WTC11 (cell line): ENCODE measurements at places on chromosomes 2 and 18. TPM values are rescaled to one million over a fixed set of nuclear protein-coding genes. Genes with fewer than 3 reads are reported as not detected.

DNA sequence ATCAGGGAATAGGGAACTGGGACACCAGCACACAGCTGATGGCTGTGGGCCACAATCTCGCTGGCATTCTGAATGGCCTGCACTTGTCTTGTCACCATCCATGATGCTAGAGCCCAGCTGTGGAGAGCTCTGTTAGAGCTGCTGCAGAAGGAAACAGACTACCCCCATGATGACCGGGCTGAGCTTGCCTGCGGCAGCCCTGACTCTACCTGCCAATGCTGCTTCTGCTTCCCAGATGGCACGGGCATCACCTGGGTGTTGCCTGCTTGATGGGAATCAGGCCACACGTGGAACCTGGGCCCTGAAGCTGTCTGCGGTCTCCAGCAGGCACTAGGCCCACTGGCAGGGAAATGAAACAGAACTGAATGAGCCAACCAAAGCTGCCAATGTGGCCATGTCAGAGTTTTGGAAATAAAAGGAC lies 11.2 kb upstream of the DAW1 start:
- DNase-seq, result no peak

- DNase-seq, result no peak
Observed at GRCh38 chr18:44709307-44710126, 28.8 kb downstream of the SETBP1 start.

DNA sequence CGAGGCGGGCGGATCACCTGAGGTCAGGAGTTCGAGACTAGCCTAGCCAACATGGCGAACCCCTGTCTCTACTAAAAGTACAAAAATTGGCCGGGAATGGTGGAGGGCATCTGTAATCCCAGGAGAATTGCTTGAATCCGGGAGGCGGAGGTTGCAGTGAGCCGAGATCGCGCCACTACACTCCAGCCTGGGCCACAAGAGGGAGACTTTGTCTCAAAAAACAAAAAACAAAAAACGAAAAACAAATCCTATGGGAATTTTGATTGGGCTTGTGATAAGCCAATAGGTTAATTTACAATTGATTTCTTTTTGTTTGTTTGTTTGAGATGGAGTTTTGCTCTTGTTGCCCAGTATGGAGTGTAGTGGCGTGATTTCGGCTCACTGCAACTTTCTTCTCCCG lies 24.2 kb upstream of the TOGARAM2 start:
- peak; percentile 33 for DNase-seq

GRCh38 chr2:71546777-71547281 lies 93.5 kb downstream of the DYSF start:
- DNase-seq, result no peak

GRCh38 chr18:12005538-12006487 lies 24.5 kb downstream of the IMPA2 start:
- no peak for DNase-seq

DNA sequence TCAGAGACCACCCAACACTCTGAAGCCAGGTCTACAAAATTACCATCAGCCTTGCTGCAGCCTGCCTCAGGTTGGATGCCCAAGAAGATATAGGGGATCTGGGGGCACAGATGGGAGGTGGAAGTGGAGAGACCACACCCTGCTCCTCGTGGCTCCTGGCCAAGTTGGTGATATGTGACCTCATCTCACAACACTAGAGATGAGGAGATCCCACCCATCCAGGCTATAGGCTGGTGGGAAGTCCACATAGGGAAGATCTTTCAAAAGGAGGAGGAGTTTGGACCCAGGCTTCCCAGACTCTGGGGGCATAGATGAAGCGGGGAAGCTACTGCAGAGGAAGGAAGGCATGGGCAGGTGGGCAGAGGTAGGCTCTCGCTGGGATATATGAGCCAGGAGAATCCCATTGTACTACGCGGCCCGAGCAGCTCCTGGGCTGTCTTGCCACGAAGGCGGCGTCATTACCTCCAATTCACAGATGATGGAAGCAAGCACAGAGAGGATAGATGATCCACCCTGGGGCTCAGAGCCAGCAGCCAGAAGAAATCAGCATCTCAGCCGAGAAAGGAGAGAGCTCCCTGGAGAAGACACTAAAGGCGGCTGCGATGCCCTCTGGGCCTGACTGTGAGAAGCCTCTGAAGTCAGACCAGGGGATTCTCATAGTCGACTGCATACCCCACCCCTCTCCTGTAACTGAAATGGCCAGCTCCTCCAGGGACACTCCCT lies 96.0 kb downstream of the RHOB start:
- no peak for DNase-seq

DNA sequence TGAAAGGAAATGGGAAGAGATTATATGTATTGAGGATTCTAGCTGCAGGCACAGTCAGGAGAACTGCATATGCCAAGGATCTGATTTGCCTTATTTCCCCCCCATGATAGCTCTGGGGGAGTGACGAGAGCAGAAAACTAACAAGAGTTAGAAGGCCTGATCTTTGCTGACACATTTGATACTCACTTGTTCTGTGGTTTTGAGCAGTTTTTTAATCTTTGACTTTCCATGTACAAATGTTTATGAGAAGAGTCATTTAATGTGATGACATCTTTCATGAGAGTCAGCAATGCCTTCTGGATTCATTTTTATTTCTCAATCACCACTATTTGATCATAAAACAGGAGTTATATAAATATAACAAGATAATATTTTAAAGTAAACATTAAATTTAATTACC lies 12.7 kb upstream of the SERPINB7 start:
- no peak for DNase-seq

DNA sequence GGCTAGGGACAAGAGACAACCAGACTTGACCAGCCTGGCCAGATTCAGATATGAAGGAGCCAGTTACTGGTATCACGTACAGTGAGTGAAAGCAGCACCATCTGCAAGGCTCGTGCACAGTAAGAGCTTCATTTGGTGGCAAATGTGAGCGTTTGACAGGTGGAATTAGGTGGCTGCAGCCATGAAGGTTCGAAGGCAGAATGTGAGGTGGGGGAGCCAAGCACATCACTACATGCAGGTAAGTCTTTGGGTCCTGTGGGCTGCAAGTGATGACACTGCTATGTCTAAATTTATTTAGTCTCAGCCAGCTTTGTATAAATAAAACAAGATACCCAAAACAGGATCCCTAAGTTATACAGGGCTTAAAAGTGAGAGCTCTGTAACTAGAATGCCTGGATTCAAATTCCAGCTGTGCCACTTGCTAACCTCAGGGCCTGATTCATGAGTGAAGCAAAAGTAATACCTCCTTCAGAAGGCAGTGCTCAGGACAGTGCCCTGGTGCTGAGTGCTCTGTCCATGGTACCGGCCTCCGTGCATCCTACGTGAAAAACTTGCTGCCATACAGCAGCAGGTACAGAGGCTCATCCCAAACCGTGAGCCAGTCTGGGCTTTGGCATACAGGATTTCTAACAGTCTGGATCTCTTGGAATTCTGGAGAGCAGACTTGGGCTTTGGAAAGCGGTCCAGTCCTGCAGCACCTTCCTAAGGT lies 18.6 kb downstream of the DDX18 start:
- peak; percentile 28 for DNase-seq

GRCh38 chr18:21894619-21895367 lies 154.2 kb downstream of the MIB1 start:
- DNase-seq, result no peak

DNA sequence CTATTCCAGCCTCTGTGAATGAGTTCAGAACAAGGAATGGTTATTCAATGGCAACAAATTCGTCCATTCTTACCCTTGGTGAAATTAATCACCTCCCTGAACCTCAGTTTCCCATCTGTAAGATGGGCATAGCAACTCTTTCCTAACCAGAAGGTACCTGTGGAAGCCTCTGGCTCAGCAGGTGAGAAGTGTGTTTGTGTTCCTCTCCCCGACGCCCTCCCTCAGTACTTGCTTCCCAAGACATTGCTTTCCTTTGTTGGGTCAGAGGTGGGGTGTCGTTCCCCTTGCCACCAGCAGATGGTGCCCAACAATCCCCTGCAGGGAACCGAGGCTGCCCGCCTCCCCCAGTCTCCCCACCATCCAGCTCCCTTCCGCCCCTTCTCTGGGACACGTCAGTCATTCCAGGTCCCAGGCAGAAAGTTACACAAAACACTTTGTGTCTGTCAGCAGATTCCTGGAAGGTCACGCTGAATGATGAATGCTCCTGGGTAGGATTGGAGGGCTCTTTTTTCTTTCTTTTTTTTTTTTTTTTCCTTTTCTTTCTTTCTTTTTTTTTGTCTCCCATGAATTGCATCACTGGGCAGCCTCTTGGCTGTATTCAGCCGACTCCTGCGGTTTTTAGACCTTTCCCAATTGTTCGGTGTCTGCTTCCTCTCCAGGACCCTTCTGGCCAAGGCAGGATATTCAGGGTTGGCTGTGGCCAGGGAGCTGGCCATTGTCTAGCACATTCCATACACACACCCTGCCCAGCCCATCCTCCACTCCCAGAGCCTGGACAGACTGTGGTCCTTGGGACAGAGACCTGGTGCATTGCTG lies 117.3 kb downstream of the LPIN1 start:
- DNase-seq, result peak; percentile 86

- no peak for DNase-seq
Observed at GRCh38 chr2:189248141-189248540, 68.6 kb upstream of the COL5A2 start.

GRCh38 chr2:58140508-58141072 lies 94.0 kb downstream of the VRK2 start:
- no peak for DNase-seq

- DNase-seq, result no peak
Observed at GRCh38 chr2:57674025-57674424, 372.6 kb upstream of the VRK2 start.

DNA sequence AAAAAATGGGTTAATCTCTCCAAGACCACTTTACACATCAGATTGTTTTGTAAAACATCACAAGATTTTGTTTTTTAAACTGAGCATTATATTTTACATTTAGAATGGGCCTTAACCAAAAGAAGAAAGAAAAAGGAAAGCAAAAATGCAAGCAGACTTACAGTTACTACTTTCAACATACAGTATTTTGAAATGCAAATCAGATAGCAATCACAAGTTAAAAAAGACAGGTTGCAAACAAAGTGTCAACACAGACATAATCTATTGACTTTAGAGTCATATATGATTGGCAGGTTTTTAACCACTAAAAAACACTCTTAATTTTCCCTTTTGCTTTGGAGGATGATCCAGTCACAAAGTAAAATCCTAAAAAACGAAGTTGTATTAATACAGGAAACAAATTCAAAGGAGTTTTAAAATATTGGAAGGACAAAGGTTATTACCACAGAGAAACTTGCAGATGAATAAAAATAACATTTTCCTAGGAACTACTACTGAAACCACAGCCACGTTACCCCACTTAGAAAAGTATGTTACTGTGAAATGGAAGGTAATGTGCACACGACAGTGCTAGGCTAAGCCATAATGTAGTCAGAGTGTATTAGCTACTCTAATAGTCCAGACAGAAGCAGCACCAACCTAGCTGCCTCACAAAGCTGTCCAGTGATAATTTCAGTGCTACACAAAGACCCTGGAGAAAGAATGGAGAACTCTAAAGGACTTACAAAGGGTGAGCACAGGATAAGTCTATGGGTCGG lies 22.9 kb downstream of the DARS1 start:
- DNase-seq, result no peak

- no peak for DNase-seq
Observed at GRCh38 chr2:12417786-12418185, 298.9 kb upstream of the TRIB2 start.

GRCh38 chr18:11517704-11518103 lies 91.7 kb upstream of the SLC35G4 start:
- no peak for DNase-seq

DNA sequence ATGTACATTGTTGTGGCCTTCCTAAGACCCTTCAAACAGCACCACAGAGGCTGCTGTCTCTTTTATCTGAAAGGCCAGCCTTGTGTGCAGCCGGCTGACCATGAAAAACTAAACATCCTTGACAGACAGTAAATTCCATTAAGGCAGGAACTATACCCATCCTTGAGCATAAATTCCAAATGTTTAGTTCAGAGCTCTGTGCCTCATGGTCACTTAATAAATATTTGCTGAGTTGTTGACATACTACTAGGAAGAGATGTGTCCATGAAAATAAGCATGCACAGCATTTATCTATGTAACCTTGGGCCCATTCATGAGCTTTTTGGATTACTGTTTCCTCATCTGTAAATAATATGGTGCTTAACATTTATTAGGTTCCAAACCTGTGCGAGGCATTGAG lies 424.8 kb downstream of the HRH4 start:
- DNase-seq, result no peak

- DNase-seq, result no peak
Observed at GRCh38 chr2:105129722-105130232, 91.9 kb downstream of the MRPS9 start.

- no peak for DNase-seq
Observed at GRCh38 chr2:98507891-98508708, 63.4 kb downstream of the INPP4A start.

GRCh38 chr18:77262643-77263465 lies 13.2 kb downstream of the GALR1 start:
- no peak for DNase-seq

- no peak for DNase-seq
Observed at GRCh38 chr2:98643496-98644100, 35.2 kb downstream of the UNC50 start.

- DNase-seq, result no peak
Observed at GRCh38 chr2:182858671-182859070, 7.8 kb downstream of the FRZB start.

DNA sequence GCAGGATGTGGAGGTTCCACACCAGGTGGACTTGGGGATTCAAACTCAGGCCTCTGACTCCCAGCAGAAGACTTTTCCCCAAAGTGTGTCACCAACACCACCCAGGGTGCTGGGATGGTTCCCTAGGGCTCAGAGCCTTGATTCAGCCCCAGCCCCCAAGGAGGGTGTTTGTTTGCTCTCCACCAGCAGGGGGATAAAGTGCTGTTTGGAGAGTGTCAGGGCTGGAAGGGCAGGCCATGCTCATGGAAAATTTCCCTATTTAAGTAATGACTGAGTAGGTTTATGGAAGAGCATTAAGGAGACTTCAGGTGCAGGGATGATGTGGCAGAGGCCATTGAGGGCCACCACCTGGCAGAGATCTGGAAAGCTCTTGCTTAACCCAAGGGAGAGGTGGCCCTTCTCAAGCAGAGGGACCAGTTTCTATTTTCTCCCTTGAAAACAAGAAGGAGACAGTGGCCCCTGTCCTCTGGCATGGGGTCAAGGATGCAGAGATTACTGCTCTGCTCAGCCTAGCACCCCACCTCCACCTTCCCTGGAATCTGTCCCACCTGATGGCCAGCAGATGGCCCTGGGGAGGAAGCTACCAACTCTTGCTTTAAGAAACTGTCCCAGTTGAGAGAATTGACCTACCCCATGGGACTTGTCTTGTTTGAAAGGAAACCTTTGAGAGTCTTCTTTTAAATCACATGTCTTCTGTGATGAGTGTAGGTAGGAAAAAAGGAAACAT lies 122.1 kb downstream of the ACOXL start:
- no peak for DNase-seq

- no peak for DNase-seq
Observed at GRCh38 chr2:84137034-84137433, 322.0 kb downstream of the SUCLG1 start.

SIX3 gene
- total RNA-seq, result 6.2 to 13.2 TPM (median 6.6 TPM) in 3 replicates

TRPM8 gene
- 0.26 TPM in 1 of 3 replicates, not detected in the others for total RNA-seq

SLC5A7 gene
- total RNA-seq, result 0.05 TPM in 1 of 3 replicates, not detected in the others

YPEL5 gene
- 25.3 to 27.3 TPM (median 26.5 TPM) in 3 replicates for total RNA-seq

ELMOD3 gene
- 9.7 to 10.8 TPM (median 10.6 TPM) in 3 replicates for total RNA-seq

ADCY3 gene
- 37.1 to 41.7 TPM (median 39.4 TPM) in 3 replicates for total RNA-seq
